ENCODE measurements at places on chromosomes 7 and 10.

- DNase-seq = no peak
These were observed 873.5 kb downstream of the REEP3 start for GRCh38 chr10:64394744-64395143.

DNA sequence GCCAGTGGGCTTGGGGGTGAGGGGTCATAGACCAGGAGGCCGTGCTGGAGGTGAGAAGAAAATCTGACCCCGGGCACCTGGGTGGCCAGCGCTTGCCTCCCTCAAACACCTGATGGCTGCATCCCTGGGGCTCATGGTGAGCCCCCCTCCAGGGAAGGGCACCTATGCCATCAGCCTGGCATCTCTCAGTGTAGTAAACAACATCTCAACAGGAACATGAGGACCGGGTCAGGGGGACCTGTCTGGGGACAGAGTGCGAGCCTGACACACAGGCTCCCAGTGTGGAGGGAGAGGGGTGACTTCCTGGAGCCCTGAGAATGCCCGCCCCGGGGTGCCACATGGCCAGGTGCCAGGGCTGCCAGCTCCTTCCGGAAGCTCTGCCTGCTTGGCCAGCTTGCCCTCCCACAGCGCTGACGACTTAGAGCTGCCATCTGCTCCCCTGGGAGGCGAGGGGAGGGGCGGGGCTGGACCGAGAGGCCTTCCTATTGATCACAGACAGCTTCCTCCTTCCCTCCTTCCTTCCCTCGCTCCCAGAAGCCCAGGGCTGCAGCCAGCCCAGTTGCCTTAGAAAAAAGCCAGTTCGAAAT, 12.3 kb downstream of the STX1A start:
- DNase-seq = no peak

DNA sequence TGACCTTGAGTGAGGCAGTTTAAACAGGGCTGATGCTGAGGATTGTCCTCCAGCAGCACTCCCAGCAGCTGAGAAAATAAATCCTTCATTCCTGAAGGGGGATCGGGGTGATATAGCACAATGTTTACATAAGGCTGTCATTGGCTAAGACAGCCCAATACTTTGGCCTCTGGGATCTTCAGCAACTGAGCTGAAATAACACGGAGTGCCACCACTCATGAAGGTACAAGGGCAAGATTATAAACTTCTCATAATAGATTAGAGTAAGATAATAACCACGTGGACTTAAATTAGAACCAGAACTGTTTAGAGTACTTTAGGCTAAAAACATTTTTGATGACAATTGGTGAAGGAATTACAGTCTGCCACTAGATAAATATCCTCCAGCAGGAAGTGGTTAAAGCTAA, 70.0 kb upstream of the PAPSS2 start:
- no peak for DNase-seq

GRCh38 chr7:15751191-15751701, 64.8 kb upstream of the MEOX2 start:
- DNase-seq = no peak

DNA sequence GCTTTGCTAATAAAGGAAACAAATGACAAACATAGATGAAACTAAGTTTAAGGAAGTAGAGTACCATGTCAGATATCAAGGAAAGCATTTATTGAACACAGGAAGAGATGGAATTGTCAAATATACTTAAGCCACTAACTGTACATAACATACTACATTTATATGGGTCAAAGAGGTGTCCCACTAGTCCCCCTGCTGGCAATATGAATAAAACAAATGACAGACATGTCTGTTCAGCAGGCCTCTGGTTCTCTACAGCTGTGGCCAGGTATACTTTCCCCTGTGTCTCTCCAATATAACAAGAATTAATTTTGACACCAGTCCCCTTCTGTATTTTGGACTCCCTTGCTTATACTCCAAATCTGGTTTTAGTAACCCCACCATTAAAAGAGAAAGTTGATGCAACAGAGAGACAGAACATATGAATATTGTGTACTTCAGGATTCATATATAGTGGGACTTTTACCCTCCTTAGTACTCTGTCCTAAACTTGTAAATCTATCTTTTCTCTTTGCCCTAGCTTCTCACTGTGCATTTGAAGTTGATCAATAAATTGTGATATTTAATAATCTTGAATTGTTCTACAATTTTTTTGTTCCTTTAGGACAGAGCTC, 42.9 kb downstream of the CD36 start:
- peak; percentile 53 for DNase-seq

GRCh38 chr10:42999385-43000020, 77.4 kb upstream of the RET start:
- no peak for DNase-seq

GRCh38 chr7:111735661-111736551, 173.6 kb upstream of the IMMP2L start:
- peak; percentile 90 for DNase-seq

DNA sequence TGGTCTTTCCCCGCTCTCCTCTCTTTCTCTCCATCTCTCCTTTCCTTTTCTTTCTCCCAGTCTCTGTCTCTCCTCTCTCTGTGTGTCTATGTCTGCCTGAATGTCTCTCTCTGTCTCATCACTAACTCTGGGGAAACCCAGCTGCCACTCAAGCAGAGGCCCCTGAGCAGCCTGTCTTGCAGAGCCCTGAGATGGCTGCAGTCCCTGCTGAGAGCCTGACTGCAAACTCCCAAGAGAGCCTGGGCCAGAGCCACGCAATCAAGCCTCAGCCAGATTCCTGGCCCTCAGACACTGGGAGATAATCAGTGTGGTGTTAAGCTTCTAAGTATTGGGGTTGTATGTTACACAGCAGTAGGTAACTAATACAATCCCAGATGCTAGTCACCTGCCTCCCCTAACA, 91.5 kb downstream of the PAXIP1 start:
- no peak for DNase-seq

GRCh38 chr10:61733358-61733940, 70.7 kb downstream of the CABCOCO1 start:
- peak; percentile 13 for DNase-seq

DNA sequence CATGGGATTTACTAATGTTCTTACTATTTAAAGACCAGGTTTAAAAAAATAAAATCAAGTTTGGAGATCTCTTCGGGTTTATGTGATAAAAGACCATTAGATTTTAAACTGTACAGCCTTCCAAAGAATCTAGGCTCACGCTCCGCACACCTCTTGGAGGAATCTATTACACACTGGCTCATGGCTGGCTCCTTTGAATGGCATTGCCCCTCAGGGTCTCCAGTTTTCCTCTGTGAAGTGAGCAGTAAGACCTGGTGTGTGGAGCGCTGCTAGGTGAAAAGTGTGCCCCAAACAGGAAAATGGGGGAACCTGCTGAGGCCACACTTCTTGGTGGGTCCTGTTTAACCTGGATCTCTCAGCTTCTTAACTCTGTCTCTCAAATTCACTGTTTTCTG, 142.3 kb downstream of the KAT6B start:
- DNase-seq = no peak

GRCh38 chr10:1706256-1706655, 31.1 kb downstream of the ADARB2 start:
- no peak for DNase-seq

- no peak for DNase-seq
These were observed 67.5 kb upstream of the MDFIC start for GRCh38 chr7:114854369-114854768.

DNA sequence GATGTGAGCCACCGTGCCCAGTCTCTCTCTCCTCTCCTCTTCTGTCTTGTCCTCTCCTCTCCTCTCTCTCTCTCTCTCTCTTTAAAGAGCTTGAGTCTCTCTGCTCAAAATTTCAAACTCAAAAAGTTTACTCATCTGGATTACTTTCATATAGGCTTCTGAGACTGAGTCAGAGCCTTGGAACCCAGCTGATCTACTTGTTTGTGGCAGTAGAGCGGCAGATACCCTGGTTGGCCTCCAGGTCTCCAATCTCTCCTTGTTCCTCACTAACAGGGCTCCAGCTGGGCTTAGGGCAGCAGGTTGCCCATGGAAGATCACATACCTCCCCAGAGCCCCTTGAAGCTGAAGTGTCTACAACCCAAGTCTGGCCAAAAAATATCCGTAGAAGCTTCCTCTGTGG, 51.0 kb downstream of the HHEX start:
- DNase-seq = no peak

- no peak for DNase-seq
These were observed 387.3 kb upstream of the NPVF start for GRCh38 chr7:25615593-25615992.

DNA sequence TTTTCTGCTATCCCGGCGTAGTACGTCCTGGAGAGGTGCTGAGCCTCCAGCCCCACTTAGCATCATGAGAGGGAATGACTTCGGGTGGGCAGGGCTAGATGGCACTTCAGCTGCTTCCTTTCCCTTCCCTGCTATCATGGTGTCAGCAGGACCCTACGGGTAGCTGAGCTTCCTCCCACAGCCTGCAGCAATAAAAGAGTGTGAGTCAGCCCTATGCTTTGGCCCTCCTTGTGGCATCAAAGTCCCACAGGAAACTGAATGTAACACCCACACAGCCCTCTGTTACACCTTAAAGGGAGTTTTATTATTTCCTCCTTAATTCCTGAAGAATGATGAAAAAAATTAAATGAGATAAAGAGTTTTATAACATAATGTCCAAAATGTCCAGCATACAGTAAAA, 458.1 kb downstream of the RPS24 start:
- DNase-seq = no peak

DNA sequence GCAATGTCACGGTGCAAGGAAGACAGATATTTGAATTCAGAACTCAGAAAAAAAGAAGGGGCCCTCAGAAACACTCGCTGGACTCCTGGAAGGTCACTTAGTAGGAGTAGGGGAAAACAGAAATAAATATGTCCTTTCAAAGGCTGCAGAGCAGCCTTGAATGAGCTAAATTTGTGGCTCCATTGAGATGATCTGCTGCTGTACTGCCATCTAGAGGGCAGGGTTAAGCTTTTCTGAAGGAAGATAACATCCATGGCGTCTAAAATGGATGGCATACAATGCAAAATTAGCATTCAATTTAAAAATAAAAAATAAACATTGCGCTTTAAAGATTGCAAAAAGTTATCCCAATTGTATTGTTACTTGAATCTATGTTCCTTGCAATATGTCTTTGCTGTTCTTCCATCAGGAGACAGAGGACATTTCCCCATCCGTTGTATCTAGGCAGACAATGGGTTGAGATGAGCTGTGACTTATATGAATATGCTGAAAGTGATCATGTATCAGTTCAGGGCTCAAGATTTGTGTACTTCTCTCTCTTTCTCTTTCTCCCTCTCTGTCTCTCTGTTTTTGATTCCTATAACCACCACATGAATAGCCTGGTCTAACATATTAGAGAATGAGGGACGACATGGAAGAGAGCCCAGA, 642.2 kb downstream of the SH2D4B start:
- peak; percentile 3 for DNase-seq

DNA sequence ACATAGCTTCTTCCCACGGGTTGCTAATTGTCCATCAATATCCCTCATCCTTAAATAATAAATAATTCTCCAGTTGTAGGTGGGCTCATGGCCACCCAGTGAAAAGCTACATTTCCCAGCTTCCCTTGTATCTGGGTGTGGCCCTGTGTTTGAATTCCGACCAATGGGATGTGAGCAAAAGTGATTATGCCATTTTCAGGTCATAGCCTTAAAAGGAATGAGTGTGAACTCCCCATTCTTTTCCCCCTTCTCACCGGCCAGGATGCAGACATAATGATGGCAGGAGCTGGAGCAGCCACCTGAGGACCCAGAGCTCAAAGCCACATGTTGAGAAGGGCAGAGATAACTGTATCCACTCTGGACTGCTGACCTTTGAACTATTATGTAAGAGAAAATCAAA, 30.3 kb upstream of the CALU start:
- DNase-seq = no peak

DNA sequence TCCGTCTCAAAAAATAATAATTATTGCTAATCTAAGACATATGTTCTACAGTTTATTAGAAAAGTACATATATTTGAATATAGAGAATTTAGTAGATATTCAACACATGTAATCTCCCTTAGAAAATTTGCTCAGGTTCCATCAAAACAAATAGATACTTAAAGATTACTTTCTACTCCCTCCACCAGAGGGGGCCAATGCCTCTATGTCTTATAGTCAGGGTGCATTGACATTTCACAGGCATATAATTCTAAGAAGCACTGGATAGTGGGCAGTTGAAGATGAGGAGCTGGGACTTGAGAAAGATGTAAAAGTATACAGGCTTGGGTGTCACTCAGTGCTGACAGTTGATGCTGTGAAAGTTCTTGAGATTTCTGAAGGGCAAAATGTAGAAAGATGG, 301.6 kb upstream of the HPS1 start:
- peak; percentile 17 for DNase-seq

DNA sequence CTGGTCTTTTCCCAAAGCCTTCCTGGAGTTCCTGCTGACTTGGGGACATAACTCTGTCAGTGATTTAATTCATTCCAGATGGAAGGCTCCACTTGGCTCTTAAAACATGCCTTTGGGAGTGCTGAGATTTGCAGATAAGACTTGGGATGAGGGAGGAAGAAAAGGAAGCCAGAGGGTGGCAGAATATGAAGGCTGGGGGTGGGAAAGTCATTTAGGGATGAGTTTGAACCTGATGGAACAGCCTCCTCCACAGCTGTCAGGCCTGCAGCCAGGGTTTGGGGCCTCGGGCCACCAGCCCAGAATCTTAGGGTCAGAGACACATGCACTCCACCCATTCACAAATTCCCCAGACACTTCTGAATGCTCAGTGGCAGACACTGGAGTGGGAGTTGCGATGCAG, 28.4 kb upstream of the EIF5AL1 start:
- DNase-seq = no peak

DNA sequence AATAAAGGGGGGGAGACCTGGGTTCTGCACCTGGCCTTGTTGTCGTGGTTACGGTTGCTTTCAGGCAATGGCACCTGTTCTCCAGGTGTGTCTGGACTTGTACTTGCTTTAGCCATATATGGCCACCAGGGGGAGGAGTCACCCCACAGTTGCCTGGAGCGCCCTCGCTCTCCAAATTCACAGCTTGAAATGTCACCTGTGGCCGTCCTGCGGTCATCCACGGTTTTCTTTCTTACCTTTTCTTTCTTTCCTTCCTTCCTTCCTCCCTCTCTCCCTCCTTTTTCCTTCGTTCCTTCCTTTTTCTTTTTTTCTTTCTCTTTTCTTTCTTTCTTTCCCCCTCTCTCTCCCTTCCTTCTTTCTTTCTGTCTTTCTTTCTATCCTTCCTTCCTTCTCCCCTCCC, 157.2 kb upstream of the ZNF92 start:
- DNase-seq = no peak

DNA sequence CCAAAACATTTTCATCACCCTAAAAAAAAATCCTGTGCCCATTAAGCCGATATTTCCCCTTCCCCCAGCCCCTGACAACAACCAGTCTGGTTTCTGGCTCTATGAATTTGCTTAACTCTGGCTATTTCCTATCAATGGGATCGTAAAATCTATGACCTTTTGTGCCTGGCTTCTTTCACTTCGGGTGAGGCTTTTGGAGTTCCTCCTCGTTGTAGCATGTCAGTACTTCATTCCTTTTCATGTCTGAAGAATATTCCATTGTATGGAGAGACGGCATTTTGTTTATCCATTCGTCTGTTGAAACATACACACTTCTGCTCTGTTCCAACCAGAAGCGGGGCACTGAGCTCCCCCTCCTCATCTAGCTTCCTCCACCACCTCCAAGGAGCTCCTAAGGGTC, 29.5 kb downstream of the TACC2 start:
- DNase-seq = no peak

Data from COLO829 (cell line).